ENCODE measurements at places on chromosomes 13 and 19. TPM values are rescaled to one million over a fixed set of nuclear protein-coding genes. Genes with fewer than 3 reads are reported as not detected.

ZNF541 gene
- polyA plus RNA-seq, result 0.18 TPM

ECSIT gene
- 31.4 TPM for polyA plus RNA-seq

RDH8 gene
- not detected for polyA plus RNA-seq

- H3K4me1 ChIP-seq, result no peaks in the 10 kb centered on the region
- H3K27me3 ChIP-seq, result peaks cover 22% of the 10 kb centered on the region
- peak overlapping the region; percentile 61 for H3K27ac ChIP-seq
- peak; percentile 73 for DNase-seq
- no peaks in the 10 kb centered on the region for H3K36me3 ChIP-seq
Observed at GRCh38 chr19:18388100-18388959, 2.4 kb downstream of the GDF15 start.

DIAPH3 gene
- 0.08 TPM for polyA plus RNA-seq

PPP2R1A gene
- polyA plus RNA-seq, result 200 TPM

GRCh38 chr19:13042443-13043130, 47.3 kb downstream of the NFIX start:
- H3K27me3 ChIP-seq, result no peaks in the 10 kb centered on the region
- DNase-seq, result no peak
- H3K4me1 ChIP-seq, result peaks cover 31% of the 10 kb centered on the region
- no peaks in the 10 kb centered on the region for H3K36me3 ChIP-seq
- H3K4me3 ChIP-seq, result no peak overlapping the region
- no peak overlapping the region for H3K27ac ChIP-seq

TNNI3 gene
- not detected for polyA plus RNA-seq

GRCh38 chr13:103188713-103189326, 122.6 kb upstream of the SLC10A2 start:
- no peak overlapping the region for H3K27ac ChIP-seq
- no peak overlapping the region for H3K4me3 ChIP-seq
- H3K27me3 ChIP-seq, result no peaks in the 10 kb centered on the region
- no peaks in the 10 kb centered on the region for H3K36me3 ChIP-seq
- DNase-seq, result no peak

DNA sequence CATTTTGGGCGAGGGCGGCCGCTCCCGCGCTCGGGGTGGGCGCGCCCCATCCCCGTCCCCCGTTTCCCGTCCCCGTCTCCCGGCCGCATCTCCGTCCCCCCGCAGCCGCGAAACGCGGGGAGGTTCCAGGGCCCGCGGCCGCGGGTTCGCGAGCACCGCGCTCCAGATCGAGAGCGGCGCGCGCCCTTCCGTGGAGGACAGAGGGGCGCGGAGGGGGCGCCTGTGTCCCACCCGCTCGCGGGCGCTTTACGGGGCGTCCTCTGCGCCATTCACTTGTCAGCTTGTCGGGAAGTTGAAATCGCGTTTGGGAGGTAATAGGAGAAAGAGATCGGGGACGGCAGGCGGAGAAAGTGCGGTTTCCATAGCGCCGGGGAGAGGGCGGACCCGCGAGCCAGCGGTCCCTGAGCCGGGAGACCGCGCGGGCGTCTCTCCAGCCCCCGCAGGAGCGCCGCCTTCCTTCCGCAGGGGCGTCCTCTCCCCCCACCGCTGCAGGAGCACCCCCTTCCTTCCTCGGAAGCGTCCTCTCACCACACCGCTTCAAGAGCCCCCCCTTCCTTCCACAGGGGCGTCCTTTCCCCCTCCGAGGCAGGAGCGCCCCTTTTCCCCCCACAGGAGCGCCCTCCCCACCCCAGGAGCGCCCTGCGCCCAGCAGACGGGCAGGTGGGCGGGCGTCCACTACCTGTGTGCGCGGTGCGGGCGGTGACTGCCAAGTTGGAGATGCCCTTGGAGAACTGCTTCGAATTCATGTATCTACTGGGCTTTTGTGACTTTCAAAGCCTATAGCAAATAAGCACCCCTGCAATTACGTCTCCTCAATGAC, 962 bp upstream of the IRS2 start:
- no peak overlapping the region for H3K4me3 ChIP-seq
- no peaks in the 10 kb centered on the region for H3K4me1 ChIP-seq
- H3K36me3 ChIP-seq, result no peaks in the 10 kb centered on the region
- H3K27me3 ChIP-seq, result no peaks in the 10 kb centered on the region
- no peak overlapping the region for H3K27ac ChIP-seq

DNA sequence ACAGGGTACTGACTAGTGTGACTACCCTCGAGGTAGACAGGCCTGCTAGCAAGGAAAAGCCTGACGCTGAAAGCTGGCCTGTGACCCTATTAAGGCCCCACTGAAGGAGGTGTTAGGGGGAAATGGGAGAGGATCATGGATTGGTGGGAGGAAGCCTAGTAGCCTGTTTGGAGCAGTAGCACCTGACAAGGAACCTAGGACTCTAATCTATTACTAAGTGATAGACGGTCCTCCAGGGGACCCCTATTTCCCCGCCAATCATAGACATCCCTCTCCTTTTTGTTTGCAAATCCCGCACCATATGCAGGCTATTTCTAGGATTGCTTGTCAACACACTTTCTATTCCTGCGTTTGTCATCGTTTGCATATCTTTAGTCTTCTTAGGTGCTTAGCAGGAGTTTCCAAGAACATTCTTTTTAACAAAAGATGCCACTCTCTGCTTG, 1338.8 kb upstream of the MIR17HG start:
- no peak overlapping the region for H3K4me3 ChIP-seq
- H3K27me3 ChIP-seq, result no peaks in the 10 kb centered on the region
- H3K27ac ChIP-seq, result no peak overlapping the region
- H3K36me3 ChIP-seq, result no peaks in the 10 kb centered on the region
- DNase-seq, result no peak

LSR gene
- polyA plus RNA-seq, result 77.8 TPM

GRCh38 chr13:112574834-112575613, 12.9 kb downstream of the TUBGCP3 start:
- H3K27ac ChIP-seq, result no peak overlapping the region
- H3K36me3 ChIP-seq, result peaks cover 3% of the 10 kb centered on the region
- DNase-seq, result no peak
- H3K4me3 ChIP-seq, result no peak overlapping the region
- no peaks in the 10 kb centered on the region for H3K27me3 ChIP-seq

- no peaks in the 10 kb centered on the region for H3K36me3 ChIP-seq
- H3K27ac ChIP-seq, result no peak overlapping the region
- H3K27me3 ChIP-seq, result no peaks in the 10 kb centered on the region
- no peak overlapping the region for H3K4me3 ChIP-seq
Observed at GRCh38 chr13:111206148-111206547, 91.0 kb downstream of the ARHGEF7 start.

PTGIR gene
- not detected for polyA plus RNA-seq

POSTN gene
- not detected for polyA plus RNA-seq

GRCh38 chr13:111858571-111858970, 208.4 kb upstream of the SOX1 start:
- H3K27ac ChIP-seq, result no peak overlapping the region
- H3K36me3 ChIP-seq, result no peaks in the 10 kb centered on the region
- no peaks in the 10 kb centered on the region for H3K27me3 ChIP-seq
- no peaks in the 10 kb centered on the region for H3K4me1 ChIP-seq

GRCh38 chr13:68304286-68304893, 1074.3 kb upstream of the PCDH9 start:
- H3K4me1 ChIP-seq, result no peaks in the 10 kb centered on the region
- H3K36me3 ChIP-seq, result no peaks in the 10 kb centered on the region
- no peak for DNase-seq
- no peak overlapping the region for H3K4me3 ChIP-seq
- H3K27ac ChIP-seq, result no peak overlapping the region
- H3K27me3 ChIP-seq, result no peaks in the 10 kb centered on the region

GRCh38 chr19:1584500-1585242, 8.0 kb downstream of the MBD3 start:
- no peaks in the 10 kb centered on the region for H3K27me3 ChIP-seq
- DNase-seq, result no peak
- H3K27ac ChIP-seq, result no peak overlapping the region

GRCh38 chr13:110575322-110576069, 14.0 kb upstream of the RAB20 start:
- H3K36me3 ChIP-seq, result no peaks in the 10 kb centered on the region
- DNase-seq, result no peak
- H3K27me3 ChIP-seq, result peaks cover 5% of the 10 kb centered on the region
- no peak overlapping the region for H3K4me3 ChIP-seq
- no peak overlapping the region for H3K27ac ChIP-seq

ZNF415 gene
- polyA plus RNA-seq, result 1.4 TPM

GRCh38 chr13:111973605-111974340, 93.2 kb upstream of the SOX1 start:
- no peaks in the 10 kb centered on the region for H3K27me3 ChIP-seq
- no peak overlapping the region for H3K4me3 ChIP-seq
- no peak overlapping the region for H3K27ac ChIP-seq
- DNase-seq, result no peak
- no peaks in the 10 kb centered on the region for H3K36me3 ChIP-seq

FGF21 gene
- not detected for polyA plus RNA-seq

GRCh38 chr19:49338023-49338677, 2.9 kb downstream of the CD37 start:
- no peak overlapping the region for H3K27ac ChIP-seq
- H3K36me3 ChIP-seq, result peaks cover 14% of the 10 kb centered on the region
- no peak for DNase-seq
- H3K27me3 ChIP-seq, result no peaks in the 10 kb centered on the region
- no peak overlapping the region for H3K4me3 ChIP-seq

FCGBP gene
- polyA plus RNA-seq, result 2.7 TPM

GRCh38 chr13:64930636-64931035, 2299.5 kb downstream of the PCDH9 start:
- no peaks in the 10 kb centered on the region for H3K36me3 ChIP-seq
- no peak overlapping the region for H3K27ac ChIP-seq
- H3K4me3 ChIP-seq, result no peak overlapping the region
- DNase-seq, result no peak
- H3K4me1 ChIP-seq, result no peaks in the 10 kb centered on the region

ZNF730 gene
- not detected for polyA plus RNA-seq

DNA sequence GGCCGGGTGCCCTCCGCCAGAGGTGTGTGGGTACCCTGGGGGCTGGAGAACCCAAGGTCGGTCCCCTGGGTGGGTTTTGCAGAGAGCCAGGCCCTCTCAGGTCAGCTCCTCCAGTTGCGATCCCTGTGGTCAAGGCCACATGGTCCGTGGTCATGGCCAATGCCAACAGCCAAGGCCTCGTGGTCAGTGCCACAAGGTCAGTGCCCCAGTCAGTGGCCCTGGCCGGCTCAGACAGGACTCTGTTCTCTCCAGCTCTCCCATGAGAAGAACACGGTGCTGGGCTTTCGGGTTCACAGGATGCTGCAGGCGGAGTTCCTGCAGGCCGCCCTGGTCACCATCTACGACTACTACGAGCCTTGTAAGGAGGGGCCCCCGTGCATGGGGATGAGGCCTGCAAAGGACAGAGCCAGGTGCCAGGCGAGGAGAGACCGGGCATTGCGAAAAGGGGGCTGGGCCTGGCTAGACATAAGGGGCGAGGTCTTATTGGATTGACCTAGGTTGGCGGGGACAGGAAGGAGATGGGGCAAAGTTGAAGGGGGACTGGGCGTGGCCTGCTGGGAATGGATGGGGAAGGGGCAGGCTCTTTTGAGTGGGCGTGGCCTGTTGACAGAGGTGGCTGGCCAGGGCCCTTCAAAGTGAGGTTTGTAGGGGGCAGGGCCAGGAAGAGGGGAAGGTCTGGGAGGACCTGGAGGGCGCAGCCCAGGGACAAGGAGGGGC, 15.2 kb upstream of the SHFL start:
- H3K4me3 ChIP-seq, result no peak overlapping the region
- no peaks in the 10 kb centered on the region for H3K27me3 ChIP-seq
- H3K4me1 ChIP-seq, result no peaks in the 10 kb centered on the region
- no peaks in the 10 kb centered on the region for H3K36me3 ChIP-seq
- no peak for DNase-seq
- H3K27ac ChIP-seq, result no peak overlapping the region

GRCh38 chr13:20077086-20077485, 83.8 kb downstream of the GJA3 start:
- no peak overlapping the region for H3K4me3 ChIP-seq
- no peak overlapping the region for H3K27ac ChIP-seq
- no peak for DNase-seq
- H3K27me3 ChIP-seq, result no peaks in the 10 kb centered on the region

- H3K36me3 ChIP-seq, result peaks cover 26% of the 10 kb centered on the region
- peaks cover 21% of the 10 kb centered on the region for H3K4me1 ChIP-seq
- DNase-seq, result peak; percentile 22
- peak overlapping the region; percentile 70 for H3K4me3 ChIP-seq
- peak overlapping the region; percentile 14 for H3K27ac ChIP-seq
- no peaks in the 10 kb centered on the region for H3K27me3 ChIP-seq
Observed at GRCh38 chr19:17183271-17183761, 31.8 kb upstream of the USE1 start.

RDH13 gene
- 15.8 TPM for polyA plus RNA-seq

GRCh38 chr13:99842405-99842804, 129.2 kb downstream of the ZIC5 start:
- H3K27ac ChIP-seq, result no peak overlapping the region
- no peaks in the 10 kb centered on the region for H3K4me1 ChIP-seq
- no peaks in the 10 kb centered on the region for H3K36me3 ChIP-seq
- H3K4me3 ChIP-seq, result no peak overlapping the region
- DNase-seq, result no peak
- no peaks in the 10 kb centered on the region for H3K27me3 ChIP-seq

ATP12A gene
- not detected for polyA plus RNA-seq

RB1 gene
- 16.8 TPM for polyA plus RNA-seq

DNA sequence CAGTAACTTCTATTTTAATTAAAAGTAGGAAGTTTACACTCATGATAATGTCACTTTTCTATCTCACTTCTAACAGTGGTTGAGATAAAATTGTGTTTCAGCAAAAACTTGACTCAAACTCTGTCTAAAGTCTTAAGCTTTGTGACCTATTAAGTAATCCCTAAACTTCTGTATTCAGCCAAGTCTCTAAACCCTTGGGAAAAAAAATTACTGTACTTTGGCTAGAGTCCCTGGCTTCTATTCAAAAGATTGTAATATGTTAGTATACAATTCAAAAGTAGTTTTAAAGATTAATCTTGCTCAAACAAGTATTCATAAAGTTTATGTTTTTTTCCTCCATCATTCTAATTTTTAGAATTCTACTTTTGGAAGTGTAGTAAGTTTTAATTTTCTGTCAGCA, 1248.8 kb downstream of the UQCRFS1 start:
- no peak overlapping the region for H3K4me3 ChIP-seq
- H3K27ac ChIP-seq, result no peak overlapping the region
- H3K36me3 ChIP-seq, result no peaks in the 10 kb centered on the region
- no peaks in the 10 kb centered on the region for H3K4me1 ChIP-seq

- H3K27me3 ChIP-seq, result no peaks in the 10 kb centered on the region
- no peak for DNase-seq
- no peak overlapping the region for H3K27ac ChIP-seq
- H3K36me3 ChIP-seq, result no peaks in the 10 kb centered on the region
Observed at GRCh38 chr13:88651531-88651930, 980.4 kb downstream of the SLITRK5 start.

SPACA6 gene
- polyA plus RNA-seq, result 2.2 TPM

GRCh38 chr13:33172400-33172799, 113.2 kb downstream of the STARD13 start:
- no peaks in the 10 kb centered on the region for H3K4me1 ChIP-seq
- H3K36me3 ChIP-seq, result no peaks in the 10 kb centered on the region
- H3K4me3 ChIP-seq, result no peak overlapping the region
- no peak for DNase-seq

ZNF584 gene
- 7.5 TPM for polyA plus RNA-seq

DNA sequence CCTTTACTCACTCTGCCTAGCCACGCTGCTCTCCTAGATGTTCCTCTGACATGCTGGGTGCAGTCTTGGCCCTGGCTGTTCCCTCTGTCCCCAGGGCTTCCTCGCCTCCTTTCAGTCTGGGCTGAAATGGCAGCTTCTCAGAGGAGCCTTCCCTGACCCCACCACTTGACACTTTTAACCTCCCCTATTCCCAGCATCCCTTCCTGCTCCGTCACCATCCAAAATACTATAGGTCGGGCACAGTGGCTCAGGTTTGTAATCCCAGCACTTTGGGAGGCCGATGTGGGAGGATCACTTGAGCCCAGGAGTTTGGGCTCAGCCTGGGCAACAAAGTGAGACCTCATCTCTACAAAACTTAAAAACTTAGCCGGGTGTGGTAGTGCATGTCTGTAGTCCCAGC, 2.6 kb downstream of the FAM187B start:
- DNase-seq, result no peak
- H3K27me3 ChIP-seq, result no peaks in the 10 kb centered on the region
- no peak overlapping the region for H3K4me3 ChIP-seq
- H3K27ac ChIP-seq, result no peak overlapping the region
- no peaks in the 10 kb centered on the region for H3K36me3 ChIP-seq
